Right renal pelvis (tissue), 4 donors: ENCODE measurements at places on chromosomes 5 and 9. TPM values are rescaled to one million over a fixed set of nuclear protein-coding genes. Genes with fewer than 3 reads are reported as not detected.

- no peak for DNase-seq
These were observed 219.4 kb downstream of the NMUR2 start for GRCh38 chr5:152185547-152186245.

GRCh38 chr5:1515921-1516571 lies 7.7 kb downstream of the LPCAT1 start:
- no peak for DNase-seq

- no peak for DNase-seq
These were observed 64.1 kb upstream of the FCN1 start for GRCh38 chr9:134981829-134982228.

GRCh38 chr9:72542917-72543316 lies 21.5 kb downstream of the TMC1 start:
- no peak for DNase-seq

GRCh38 chr5:109713453-109713852 lies 23.7 kb downstream of the MAN2A1 start:
- DNase-seq, result no peak

GRCh38 chr9:127368852-127369402 lies 28.0 kb upstream of the SLC2A8 start:
- DNase-seq, result no peak

DNA sequence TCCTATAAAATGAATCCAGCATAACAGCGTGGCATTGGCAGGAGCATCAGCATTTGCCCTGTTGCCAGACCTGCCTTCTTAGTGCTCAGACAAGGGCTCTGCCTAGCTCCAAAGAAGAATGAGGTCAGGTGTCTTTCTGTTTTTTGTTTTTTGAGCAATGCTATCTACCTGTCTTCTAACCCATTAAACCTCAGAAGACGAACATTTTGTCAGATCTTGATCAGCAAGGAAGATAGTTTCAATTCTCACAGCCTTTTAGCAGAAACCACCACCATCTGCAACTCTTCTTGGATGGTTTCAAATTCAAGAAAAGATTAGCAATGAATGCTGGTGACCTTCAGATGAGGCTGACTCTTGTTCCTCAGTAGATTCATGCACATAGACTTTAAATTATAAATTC lies 103.5 kb upstream of the IQGAP2 start:
- DNase-seq, result no peak

DNA sequence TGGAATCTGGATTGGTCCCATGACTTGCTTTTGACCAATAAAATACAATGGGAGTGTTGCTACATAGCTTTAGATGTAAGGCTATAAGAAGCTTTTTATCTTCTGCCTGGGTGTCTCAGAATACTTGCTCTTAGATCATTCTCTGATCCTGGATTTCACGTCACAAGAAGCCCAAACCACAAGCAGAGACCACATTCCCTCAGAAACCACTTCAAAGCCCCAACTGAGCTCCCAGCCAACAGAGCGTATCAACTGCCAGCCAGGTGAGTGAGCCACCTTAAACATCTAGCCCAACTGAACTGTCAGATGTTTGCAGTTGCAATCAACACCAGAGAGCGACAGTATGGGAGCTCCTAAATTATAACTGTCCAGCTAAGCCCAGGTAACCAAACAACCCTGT lies 687.1 kb downstream of the TLE1 start:
- no peak for DNase-seq

Gene AGXT2
- polyA plus RNA-seq, result 79.6 TPM

Gene PLPPR1
- polyA plus RNA-seq, result 22.8 TPM

GRCh38 chr5:55415071-55415470 lies 107.3 kb downstream of the MTREX start:
- DNase-seq, result no peak

DNA sequence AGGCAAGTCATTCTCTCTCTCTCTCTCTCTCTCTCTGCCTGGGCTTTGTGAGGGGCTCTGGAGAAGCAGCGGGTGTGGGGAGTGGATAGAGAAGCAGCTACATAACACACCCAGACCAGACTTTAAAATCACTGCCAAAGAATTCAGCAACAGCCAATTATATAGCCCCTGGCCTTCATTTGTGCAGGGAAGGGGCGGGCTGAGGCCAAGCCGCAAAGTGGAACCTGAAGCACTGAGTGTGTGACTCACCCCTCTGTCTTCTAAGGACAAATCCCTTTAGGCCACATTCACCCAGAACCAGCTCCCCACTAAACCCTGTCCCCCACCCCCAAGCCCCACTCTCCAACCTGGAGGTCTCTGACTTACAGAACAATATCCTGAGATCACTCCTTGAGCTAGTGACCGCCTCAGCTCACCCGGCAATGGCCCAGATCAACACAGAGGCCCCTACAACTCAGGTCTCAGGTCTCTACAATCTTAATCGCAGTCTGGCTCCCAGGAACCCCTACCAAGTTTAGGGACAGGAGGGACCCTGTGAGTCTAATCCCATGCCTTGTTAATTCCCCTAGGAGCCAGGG lies 6.0 kb downstream of the B4GALT1 start:
- DNase-seq, result no peak

Gene ZNF454
- polyA plus RNA-seq, result 6.5 TPM

Gene MSX2
- 0.35 TPM for polyA plus RNA-seq

Gene NDFIP1
- 131 TPM for polyA plus RNA-seq

Gene PCDHGB3
- 1.9 TPM for polyA plus RNA-seq

Gene SLC36A2
- polyA plus RNA-seq, result 4.9 TPM

GRCh38 chr5:42605490-42605889 lies 151.1 kb upstream of the CCDC152 start:
- no peak for DNase-seq

Gene GBGT1
- polyA plus RNA-seq, result 2.8 TPM

Gene NIM1K
- 0.71 TPM for polyA plus RNA-seq

Gene TRPM3
- polyA plus RNA-seq, result 14.8 TPM

Gene IFNE
- 0.31 TPM for polyA plus RNA-seq

Gene CCDC192
- polyA plus RNA-seq, result 0.91 TPM

Gene GM2A
- polyA plus RNA-seq, result 33.3 TPM

Gene FLT4
- polyA plus RNA-seq, result 25.4 TPM

Gene KIF4B
- polyA plus RNA-seq, result 0.28 TPM

DNA sequence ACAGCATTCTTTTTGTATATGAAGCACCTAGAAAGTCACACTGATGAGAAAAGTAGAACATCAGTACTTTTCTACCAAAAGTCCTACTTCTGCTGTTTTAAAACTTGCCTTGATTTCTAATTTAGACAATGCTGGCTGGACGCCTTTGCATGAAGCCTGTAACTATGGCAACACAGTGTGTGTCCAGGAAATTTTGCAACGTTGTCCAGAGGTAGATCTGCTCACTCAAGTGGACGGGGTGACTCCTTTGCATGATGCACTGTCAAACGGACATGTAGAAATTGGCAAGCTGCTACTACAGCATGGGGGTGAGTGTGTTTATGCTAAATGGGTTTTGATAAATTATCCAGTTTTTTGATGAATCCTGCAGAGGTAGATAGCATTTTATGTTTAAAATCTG lies 73.5 kb downstream of the SLF1 start:
- no peak for DNase-seq

Gene OR13C4
- polyA plus RNA-seq, result not detected

DNA sequence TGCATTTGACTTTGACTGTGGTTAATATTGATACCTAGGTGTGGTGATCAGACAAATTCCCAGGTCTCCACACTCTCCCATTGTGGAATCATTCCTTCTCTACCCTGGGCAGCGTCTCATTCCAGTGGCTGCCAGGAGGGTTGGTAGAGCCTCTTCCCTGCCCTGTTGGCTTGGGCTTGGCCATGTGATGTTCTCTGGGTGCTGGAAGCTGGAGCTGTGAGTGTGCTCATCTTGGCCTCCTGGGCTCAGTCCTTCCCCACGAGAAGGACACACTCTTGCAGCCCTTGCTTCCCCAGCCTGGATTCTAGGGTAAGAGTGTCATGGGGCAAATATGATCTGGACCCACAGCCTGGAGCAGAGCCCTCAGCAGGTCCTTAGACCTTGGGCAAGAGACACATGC lies 167.2 kb upstream of the IRX4 start:
- no peak for DNase-seq

- no peak for DNase-seq
These were observed 1898.1 kb upstream of the NUDT12 start for GRCh38 chr5:105460721-105461120.

DNA sequence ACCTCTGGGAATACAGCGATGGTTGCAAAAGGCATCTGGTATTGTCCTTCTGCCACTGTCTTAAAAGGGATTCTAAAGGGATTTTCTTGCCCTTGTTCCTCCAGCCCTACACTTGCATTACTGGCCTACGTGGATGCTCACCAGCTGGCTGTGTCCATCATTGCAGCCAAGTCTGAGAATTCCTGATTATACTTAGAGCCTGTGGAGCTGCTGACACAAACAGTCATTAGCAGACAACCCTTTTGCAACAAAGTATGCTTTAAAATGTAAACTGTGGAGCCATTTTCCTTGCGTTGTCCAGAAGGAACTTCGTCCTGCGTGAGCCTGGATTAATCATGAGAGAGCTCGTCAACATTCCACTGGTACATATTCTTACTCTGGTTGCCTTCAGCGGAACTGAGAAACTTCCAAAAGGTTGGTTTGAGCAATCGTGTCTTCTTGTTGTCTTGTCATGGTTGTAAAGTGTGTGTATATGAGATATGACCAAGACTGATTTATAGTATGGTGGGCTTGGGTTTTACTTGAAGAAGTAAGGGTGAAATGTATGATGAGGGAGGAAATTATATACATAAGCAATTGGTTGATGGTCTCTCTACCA lies at the start of gene MUSK:
Gene MUSK (plus strand): TSS at position 222 of the 598 bp plus-strand sequence. CDS start 114 bp downstream, at position 336.
- DNase-seq, result no peak

Gene VPS13A
- polyA plus RNA-seq, result 31.0 TPM

GRCh38 chr5:168578006-168578405 lies 1.2 kb downstream of the PANK3 start:
- DNase-seq, result no peak

GRCh38 chr5:164950927-164951326 lies 1445.5 kb downstream of the MAT2B start:
- DNase-seq, result no peak

Gene ARHGEF28
- polyA plus RNA-seq, result 44.1 TPM

- DNase-seq, result no peak
These were observed 32.0 kb downstream of the CPEB4 start for GRCh38 chr5:173920024-173920753.

DNA sequence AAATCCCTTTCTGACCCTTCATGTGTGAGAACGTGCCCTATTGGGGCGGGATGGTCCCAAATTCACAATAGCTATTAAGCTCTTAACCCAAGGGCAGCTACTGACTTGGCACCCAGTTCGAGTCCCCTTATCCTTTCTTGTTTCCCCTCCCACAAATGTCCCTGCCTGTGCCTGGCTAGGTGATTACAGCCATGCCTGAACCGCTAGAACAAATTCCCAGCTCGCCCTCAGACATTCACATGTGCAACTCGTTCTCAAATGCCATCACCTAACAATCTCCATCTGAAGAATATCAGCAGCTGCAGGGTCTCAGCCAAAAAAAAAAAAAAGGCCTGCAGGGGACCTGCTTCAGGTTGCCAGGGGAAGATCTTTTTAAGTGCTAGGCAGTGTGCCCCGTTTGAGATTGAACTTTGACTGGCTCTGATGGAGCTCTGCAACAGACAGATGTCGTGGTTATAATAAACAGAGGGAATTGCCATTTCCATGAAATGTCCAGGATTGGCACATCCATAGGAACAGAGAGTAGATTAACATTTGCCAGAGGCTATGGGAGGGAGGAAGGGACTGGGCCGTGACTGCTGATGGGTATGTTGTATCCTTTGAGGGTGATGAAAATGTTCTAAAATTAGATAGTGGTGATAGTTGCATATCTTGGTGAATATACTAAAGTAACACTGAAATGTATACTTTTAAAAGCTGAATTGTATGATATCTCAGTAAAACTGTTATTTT lies 347.2 kb upstream of the WWC1 start:
- no peak for DNase-seq
